Activated CD4-positive, alpha-beta T cell treated with anti-CD3 and anti-CD28 coated beads for 36 hours (primary cell): ENCODE measurements at places on chromosomes 2 and 18. TPM values are rescaled to one million over a fixed set of nuclear protein-coding genes. Genes with fewer than 3 reads are reported as not detected.
A peak's percentile ranks its signal among the peaks of the same experiment; 100 is the strongest.

GRCh38 chr2:101762451-101763171 is 65.1 kb downstream of the MAP4K4 start:
- DNase-seq, result no peak

DNA sequence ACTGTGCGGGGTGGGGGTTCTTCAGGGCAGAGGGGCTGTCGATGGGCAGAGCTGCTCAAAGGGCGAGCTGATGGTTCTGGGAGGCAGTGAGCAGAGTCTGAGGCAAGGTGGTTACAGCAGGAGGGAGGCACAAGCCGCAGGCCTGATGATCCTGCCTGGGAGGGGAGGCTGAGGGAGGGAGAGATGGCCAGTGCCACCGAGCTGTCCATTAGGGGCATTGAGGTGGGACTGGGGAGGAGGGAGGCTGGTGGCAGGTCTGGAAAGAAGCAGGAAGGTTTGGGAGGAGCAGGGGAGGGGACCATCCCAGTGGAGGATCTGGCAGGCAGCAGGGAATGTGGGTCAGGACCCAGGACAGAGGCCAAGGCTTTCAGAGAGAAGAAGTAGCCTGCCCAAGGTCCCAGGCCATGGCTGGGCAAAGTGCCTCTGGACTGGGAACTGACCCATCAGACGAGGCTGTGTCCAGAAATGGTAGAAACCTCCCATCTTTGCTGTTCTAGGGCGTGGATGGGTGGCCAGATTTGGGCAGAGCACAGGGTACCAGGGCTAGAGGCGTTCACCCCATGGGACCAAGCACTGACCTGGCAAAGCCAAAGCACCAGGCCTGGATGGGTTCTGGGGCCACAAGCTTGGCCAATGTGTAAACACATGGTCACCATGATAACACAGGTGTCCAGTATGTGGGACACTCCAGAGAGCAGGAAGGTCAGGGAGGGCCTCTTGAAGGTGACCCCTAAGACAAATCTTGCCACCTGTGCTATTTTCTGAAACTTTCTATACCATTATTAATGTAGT is 55.5 kb downstream of the INHBB start:
- no peak for DNase-seq

- no peak for DNase-seq
These were observed 4.9 kb upstream of the ST3GAL5 start for GRCh38 chr2:85893428-85894258.

- no peak for DNase-seq
These were observed 95.8 kb downstream of the KYNU start for GRCh38 chr2:142973160-142973821.

DNA sequence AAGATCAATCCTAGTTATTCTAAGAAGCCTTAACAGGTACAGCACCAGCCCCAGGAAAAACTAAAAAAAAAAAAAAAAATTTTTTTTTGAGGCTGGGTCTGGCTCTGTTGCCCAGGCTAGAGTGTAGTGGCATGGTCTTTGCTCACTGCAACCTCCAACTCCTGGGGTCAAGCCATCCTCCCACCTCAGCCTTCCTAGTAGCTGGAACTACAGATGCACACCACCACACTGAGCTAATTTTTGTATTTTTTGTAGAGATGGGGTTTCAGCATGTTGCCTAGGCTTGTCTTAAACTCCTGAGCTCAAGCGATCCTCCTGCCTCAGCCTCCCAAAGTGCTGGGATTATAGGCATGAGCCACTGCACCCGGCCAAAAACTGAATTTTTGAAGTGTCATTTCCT is 10.3 kb upstream of the ALPK2 start:
- no peak for DNase-seq

GRCh38 chr2:95037384-95037839 is 11.9 kb downstream of the MAL start:
- no peak for DNase-seq

GRCh38 chr18:44796429-44797428 is 116.0 kb downstream of the SETBP1 start:
- no peak for DNase-seq

DNA sequence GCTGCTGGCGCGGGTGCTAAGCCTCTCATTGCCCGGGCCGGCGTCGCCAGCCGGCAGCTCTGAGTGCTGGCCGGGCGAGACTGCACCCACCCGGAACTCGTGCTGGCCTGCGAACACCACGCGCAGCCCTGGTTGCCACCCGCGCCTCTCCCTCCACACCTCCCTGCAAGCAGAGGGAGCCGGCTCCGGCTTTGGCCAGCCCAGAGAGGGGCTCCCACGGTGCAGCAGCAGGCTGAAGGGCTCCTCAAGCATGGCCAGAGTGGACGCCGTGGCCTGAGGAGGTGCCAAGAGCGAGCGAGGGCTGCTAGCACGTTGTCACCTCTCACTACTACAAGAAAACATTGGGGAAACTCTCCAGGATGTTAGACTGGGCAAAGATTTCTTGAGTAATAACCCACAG is 98.6 kb downstream of the SPIRE1 start:
- DNase-seq, result no peak

GRCh38 chr2:181185948-181186347 is 205.5 kb downstream of the UBE2E3 start:
- DNase-seq, result no peak

DNA sequence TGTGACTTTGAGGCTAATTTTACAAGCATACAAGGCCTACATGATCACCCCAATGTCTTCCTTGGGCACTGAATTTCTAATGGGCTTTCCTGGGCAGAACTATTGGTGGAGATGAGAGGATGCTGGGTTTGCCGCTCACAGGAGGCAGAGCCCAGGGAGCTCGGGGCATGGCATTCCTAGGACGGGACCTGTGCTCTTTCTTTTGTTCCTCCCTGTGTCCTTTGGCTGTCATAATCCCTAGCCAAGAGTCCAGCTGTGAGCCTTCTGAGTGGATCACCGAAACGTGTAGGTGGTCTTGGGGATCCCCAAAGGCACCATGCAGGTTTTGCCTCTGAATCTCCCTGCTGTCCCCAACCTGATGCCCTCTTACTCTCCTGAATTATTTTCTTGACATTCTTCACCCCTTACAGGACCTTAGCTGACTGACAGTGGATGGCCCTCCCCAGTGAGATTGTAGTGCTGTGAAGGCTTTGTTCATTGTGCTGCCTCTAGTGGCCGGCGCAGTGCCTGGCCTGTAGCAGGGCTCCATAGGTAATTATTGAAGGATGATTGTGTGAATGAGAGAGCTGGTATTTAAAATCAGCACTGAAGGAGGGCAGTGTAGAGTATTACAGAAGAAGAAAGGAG is 221.9 kb downstream of the ZNF407 start:
- DNase-seq, result peak; percentile 31

DNA sequence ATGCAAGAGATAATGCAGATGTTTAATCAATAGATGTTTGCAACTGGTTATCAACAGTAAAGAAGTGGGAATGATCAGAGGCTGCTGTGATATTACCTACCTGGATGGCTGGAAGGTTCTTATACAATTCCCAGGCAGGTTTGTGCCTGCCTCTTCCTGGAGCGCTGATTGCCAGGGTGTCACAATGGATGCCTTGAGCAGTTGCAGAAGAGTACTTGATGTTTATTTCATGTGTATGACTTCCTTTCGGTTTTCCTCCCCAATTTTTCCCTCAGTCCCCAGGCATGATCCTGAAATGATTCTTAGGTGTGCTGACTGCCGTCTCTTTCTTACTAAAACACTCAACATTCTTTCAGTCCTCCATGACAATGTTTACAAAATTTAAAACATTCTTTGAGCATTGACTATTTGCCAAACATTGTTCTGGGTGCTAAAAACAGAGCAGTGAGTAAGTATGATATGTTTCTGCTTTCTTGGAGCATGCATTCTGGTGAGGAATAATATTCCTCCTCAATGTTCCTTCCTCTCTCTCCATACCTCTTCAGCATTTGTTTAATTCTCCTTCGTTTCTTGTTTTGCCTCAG is 416.6 kb upstream of the TRIB2 start:
- no peak for DNase-seq

GRCh38 chr2:116416731-116417377 is 1397.6 kb upstream of the DDX18 start:
- no peak for DNase-seq

- DNase-seq, result peak; percentile 14
These were observed 190.1 kb downstream of the TTC32 start for GRCh38 chr2:19711470-19712372.

DNA sequence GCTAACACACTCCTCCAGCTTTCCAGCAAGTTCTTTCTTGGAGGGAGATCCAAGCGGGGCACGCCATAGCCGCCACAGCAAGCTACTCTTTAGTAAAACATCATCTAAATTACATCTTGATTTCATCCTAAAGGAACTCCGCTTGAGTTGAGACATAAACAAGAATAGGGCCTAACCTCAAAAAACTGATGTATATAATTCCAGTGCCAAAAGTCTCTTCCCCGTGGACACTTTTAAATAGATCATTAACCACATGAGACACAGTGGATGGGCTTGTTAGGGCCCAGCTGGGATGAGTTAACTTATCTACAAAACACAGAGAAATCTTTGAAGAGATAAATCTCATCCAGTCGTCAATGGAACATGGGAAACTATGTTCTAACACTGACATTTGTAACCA is 20.8 kb upstream of the MLPH start:
- DNase-seq, result no peak

DNA sequence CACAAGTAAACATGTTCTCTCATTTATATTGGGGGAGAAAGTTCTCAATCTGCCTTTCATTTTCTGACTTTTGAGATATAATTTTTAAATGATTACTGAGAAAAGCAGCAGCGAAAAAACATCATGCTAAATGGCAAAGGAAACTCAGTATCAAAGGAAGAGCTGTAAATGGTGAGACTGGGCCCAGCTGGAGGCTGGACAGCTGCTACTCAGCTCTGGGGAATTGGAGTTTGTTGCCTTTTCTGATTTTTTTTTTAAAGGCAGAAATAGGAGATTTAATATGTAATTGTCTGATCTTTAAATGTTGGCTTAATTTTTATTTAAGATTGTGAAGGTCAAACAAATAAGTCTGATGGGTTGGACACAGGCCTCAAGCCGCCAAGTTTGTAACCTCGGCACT is 137.1 kb upstream of the TACR1 start:
- no peak for DNase-seq

DNA sequence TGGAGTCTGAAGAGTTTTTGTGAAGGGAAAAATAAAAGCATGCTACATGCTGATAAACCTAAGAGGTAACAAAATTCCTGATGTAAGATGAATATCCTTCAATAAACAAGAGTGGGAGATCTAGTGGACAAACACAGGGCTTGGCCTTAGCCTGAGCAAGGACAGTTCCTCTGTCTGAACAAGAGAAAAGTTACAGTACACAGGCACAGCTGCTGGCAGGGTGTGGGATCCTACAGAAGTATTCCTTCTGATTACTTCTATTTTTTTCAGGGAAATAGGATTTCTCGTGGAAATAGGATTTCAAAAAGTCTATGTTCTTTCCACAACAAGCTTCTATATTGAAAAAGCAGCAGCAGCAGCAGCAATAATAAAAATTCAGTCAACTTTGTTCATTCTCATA is 54.1 kb downstream of the NBAS start:
- DNase-seq, result no peak

DNA sequence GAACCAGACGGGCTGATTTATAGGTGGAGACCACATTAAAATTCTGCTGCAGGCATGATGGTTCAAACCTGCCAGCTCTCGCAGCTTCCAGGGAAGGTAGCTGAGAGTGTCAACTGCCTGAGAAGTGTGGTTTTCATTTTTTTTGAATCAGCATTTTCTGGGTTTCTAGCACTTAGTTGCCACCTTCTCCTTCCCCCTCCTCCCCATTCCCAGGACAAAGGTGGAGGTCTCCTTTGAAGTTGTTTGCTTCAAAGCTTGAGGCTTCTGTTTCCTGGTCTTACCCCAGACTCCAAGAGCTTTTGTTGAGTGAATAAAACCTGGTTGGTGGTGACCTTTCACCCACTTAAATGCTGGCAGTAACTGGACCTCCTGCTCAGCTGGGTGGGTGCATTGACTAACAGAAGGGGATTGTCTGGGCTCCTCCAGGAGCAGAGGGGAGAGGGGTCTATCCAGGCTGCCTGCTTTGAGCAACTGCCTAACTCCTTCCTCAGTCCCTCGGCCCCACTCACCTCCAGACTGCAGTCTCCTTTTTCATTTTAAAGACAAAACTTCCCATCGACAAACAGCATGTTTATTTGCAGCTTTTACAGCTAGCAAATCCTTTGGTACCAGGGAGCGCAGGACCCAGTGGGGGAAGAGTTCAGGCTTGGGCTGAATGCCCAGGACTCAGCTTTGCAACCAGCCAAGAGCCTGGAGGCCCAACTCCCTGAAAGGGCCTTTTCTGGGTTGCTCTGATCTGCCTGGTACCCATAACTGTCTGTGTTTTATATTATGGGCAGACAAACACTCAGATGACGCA is 3.5 kb downstream of the RHOB start:
- DNase-seq, result no peak

GRCh38 chr18:50461251-50461650 is 86.4 kb downstream of the SKA1 start:
- DNase-seq, result no peak

DNA sequence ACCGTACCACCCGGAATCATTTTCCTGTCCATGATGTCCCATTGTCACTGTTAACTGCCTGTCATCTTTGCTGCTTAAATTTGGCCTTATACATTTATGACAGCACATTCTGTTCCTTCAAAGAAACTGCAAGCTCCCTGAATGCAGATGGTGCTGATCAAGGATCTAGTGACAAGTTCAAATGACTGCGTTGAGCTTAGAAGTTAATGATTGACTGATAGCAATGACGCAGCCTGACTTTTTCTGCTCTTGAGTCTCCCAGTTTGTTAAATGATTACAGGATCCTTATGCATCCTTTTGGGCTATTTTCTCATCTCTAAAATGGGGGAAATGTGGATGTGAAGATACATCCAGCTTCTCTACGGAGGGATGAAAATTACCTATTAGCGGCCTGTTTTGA is 159.0 kb downstream of the DCC start:
- DNase-seq, result no peak

GRCh38 chr2:233059547-233059796 is 670 bp upstream of the INPP5D start:
- peak; percentile 53 for DNase-seq

- DNase-seq, result no peak
These were observed 41.3 kb upstream of the ITM2C start for GRCh38 chr2:230823264-230823964.

DNA sequence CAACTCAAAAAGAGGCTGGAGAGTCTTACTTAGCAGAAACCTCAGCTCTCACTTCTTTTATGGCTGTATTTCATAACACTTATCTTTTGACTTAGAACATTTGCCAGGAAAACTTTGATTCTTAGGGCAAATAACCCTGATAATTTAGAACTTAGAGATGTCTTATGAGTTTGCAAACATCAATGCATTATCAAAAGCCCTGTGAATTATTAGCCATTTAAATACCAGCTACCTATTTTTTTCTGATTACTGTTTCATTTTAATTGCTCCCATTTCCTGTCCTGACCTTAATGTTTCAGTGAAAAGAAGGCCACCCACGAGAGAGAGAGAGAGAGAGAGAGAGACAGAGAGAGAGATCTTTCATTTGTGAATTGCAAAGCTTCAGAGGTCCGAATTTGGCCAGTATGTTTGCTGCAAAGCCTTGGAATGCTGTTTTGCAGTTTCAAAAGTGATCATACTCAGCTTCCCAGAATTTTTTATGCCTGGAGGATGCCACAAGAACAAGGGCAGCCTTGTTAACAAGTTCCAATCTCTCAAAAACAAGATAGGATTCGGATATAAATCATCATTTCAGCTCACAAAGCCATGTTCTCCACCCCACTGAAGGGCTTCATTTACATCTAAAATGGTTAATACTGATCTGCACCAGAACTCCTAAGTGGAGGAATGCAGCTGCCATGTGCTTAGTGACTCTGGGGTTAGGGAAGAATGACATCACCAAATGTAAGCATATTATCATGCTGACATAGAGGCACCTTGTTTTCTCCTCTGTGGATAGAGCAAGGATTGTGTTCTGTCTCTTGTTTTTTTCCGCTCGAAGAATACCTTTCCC is 478.2 kb downstream of the ARHGAP15 start:
- DNase-seq, result no peak

Gene UPP2
- not detected for total RNA-seq

Gene CIB4
- total RNA-seq, result not detected

Gene TMEM127
- total RNA-seq, result 16.6 TPM

Gene ADD2
- total RNA-seq, result 26.9 TPM

Gene ALK
- not detected for total RNA-seq
